Cortex of kidney (tissue), 1 donor: ENCODE measurements at places on chromosomes 16 and 17.

DNA sequence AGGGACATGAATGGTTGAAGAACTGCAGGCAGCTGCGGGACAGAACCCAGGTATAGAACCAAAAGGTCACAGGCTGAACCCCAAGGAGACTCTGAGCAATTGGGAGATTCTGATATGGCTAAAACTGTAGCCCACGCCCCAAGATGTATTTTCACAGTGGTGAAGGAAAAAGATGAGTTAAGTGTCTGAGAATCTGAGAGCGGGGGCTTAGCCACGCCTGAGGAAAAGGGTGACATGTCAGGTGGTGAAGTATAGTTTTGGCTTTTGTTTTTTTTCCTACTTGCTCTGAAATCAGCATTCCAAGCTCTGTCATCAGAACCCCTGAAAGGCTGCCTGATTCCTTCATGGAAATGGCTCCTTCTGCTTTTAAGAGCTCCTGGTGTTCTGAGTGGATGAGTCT lies 73.3 kb downstream of the AKAP1 start:
- no peak for DNase-seq

DNA sequence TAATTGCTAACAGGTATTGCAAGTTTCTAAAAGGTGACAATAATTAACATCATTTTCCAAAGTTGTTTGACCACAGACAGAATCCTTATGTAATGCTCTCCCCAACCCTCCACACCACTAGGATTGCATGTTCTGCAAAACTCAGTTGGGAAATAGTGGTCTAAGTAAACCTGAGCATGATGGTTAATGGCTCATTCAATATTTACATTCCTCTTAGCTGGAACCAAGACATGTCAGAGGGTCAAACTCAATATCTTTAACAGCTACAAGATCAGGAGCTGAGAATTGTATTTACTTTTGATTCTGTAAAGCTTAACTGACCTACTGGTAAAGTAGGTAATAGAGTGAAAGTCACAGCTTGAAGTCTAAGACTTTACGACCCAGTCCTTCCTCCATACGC lies 10.2 kb downstream of the MFSD6L start:
- no peak for DNase-seq

DNA sequence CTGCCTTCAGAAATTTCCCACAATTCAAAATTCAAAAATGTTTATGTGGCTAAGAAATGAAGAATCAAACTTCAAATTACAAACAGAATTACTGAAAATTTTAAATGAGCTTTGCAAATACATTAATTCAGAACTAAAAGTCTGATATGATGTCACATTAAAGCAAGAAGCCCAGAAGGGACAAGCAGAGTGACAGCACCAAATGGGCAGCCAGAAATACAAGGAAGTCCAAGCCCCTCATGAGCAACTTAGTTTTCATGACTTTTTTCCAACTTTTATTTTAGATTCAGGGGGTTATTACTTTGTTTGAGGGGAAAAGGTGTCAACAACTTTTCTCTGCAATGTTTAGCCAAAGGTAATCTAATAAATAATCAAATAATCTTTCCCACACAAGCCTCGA lies 21.5 kb downstream of the UBE2G1 start:
- no peak for DNase-seq

- DNase-seq = no peak
Observed at GRCh38 chr17:55292094-55292493, 27.3 kb downstream of the HLF start.
